ENCODE measurements at places on chromosomes 11 and 22.

GRCh38 chr11:112811783-112812182, 149.4 kb upstream of the NCAM1 start:
- no peak for DNase-seq

- DNase-seq = no peak
These were observed 218.5 kb downstream of the DYNC2H1 start for GRCh38 chr11:103327721-103328120.

GRCh38 chr11:73530109-73530508, 67.8 kb downstream of the FAM168A start:
- DNase-seq = no peak

- no peak for DNase-seq
These were observed 238.0 kb upstream of the DDI1 start for GRCh38 chr11:103798446-103798845.

DNA sequence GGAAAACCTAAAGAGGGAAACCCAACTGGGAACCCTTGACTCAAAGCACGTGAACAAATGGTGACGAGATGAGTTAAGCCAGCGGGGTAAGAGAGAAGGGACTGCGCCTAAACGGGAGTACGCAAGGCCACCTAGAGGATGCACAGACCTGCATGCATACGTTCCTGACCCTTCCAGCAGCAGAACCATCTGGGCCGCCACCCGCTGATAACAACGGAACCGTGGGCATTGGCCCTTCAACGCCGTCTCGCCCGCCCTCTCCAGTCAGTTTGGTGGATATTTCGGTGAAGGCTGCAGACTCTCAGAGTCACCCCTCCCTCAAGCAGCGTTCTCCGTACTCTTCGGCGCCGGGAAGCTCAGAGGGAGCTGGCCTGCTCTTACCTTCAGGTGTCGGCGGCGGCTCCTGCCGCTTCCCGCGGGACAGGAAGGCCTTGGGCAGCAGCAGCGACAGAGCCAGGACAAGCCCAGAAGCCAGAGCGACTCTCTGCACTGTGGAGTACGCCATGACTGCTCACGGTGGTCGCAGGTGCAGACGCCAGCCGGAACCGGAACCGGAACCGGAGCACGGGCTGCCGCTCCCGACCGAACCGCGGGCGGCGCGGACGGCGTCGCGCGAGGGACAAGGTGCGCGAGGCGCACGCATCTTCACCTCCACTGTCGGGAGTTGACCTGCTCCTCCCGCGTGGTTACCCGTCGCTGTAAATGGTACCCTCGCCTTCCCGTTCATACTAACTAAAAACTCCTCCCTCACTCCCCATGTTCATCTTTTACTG, at the start of gene RIC3:
Gene RIC3 (minus strand): TSS at position 541 of the 773 bp plus-strand sequence. CDS start 36 bp downstream, at position 505.
- no peak for DNase-seq

GRCh38 chr11:117356126-117356890, 28.7 kb downstream of the CEP164 start:
- no peak for DNase-seq

DNA sequence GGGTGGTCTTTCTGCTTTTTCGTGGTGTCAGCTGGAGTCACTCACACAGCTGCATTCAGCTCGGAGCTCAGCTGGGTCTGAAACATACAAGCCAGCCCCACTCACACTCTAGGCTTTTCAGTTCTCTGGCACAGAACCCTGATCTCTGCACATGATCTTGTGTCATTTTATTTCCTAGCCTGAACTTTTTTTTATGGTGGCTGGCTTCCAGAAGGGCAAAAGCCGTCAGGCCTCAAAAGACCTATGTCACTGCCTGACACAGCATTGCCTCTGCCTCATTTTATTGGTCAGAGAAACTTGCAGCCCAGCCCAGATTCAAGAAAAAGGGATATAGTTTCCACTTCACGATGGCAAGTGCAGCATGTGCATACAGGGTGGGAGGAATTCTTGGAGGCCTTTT, 117.8 kb downstream of the NTM start:
- DNase-seq = no peak

DNA sequence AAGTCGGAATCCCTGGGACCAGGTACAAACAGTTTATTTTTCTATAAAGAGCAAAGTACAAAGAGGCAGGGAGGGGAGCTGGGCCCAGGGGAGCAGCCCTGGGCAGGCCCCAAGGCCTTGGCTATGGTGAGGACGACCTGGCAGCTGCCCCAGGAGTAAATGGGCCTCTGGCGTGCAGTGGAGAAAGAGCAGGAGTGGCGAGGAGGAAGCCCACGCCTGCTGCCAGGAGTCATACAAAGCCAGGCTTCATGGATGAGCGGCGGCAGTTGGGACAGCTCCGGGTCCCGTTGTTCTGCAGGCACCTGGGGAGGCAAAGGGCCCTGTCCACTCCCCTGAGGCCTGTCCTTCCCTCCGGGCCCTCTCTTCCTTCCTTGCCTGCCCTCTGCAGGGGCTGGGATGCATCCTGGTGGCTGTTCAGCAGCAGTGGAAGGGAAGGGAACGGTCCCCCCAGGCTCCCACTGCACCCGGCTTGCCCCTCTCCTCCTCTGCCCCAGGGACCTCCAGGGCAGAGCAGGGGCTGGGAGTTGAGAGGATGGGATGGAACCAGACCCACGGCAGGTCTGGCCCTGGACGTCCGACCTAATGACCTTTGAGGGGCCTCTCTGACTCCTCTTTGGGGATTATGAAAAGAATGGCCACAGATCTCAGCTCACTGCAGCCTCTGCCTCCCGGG, 11.1 kb downstream of the RAPSN start:
- no peak for DNase-seq

Data from HuH-7.5 (cell line).